Mesenchymal stem cell (in vitro differentiated cells and primary cell): ENCODE measurements at places on chromosomes 13 and 19.

- peak; percentile 66 for DNase-seq
Measured at GRCh38 chr19:17555929-17556813, 722 bp downstream of the COLGALT1 start.

DNA sequence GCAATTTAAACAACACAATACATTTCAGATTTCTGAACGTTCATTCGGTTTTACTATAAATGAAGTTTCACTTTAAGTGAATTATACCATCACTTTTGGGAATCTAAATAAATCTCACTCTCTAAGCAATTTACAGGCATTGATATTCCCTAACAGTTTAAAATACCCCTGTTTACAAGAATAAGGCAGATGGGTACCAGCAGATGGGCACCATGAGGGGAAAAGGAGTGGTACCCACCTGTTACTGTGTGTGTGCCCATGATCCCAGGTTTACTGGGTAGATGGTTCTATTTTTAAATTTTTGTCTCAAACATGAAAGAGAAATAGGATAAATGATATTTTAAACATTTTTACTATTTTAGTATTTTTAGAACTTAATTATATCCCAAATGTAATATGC lies 212.9 kb downstream of the PCDH9 start:
- DNase-seq, result no peak

DNA sequence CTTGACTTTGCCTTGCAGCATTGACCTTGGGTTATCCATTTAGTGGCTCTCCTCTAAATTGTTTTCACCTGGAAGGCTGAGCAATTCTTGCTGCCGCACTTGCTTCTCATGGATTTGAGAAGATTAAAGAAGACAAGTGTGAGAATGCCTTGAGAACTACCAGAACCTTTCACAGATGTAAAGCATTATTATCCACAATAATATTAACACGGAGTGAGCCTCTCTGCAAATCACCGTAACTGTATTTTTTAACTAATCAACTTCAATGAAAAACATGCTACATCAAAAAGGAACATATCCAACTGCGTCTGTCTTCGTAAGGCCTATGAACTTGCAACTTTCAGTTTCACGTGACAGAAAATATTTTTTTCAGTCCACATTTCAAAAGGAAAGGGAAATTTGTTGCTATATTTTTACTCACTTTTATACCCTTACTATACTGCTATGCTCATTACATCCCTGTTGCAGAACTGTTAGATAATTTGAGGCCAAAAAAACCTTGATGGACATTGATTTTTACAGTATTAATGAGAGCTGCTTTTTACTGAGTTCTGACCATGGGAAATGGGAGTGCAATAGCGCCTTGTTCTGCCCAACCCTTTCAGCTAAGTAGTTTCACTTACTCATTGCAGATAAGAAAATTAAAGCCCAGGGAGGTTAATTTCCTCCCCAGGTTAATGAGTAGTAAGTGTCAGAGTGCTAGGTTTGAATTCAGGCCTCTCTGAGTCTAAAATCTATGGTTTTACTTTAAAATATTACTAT lies 93.8 kb upstream of the RAP2A start:
- DNase-seq, result no peak

DNA sequence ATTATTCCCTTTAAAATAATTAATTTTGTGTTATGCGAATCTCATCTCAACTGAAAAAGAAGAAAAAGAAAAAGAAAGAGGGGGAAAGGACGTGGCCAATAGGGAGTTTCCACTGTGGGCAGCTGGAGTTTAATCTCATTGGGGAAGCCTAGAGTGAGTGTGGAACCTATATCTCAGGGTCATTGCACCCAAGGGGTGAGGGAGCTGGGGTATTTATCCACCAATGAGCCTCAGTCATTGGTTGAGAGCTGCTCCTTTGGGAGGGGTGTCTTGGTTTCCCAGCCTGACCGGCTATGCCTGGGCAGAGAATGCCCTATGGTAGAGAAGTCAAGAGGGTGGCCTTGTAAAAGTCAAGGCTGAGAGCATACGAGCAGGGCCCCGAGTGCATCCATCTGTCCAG lies 16.5 kb downstream of the CYP4F22 start:
- no peak for DNase-seq

GRCh38 chr19:28500982-28501630 lies 711.8 kb downstream of the UQCRFS1 start:
- DNase-seq, result no peak

DNA sequence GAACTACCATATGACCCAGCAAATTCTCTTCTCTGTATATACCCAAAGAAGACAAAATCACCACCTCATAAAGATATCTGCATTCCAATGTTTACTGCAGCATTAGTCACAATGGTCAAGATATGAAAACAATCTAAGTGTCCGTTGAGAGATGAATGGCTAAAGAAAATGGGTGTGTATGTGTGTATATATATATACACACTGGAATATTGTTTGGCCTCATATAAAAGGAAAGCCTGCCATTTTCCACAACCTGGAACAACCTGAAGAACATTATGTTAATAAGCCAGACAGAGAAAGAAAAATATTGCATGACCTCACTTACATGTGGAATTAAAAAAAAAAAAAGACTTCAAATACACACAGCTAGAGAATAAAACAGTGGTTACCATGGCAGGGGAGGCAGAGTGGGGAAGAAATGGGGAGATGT lies 29.5 kb upstream of the RBM26 start:
- peak; percentile 57 for DNase-seq

GRCh38 chr13:46571189-46571908 lies 18.4 kb downstream of the LRCH1 start:
- DNase-seq, result peak; percentile 71

DNA sequence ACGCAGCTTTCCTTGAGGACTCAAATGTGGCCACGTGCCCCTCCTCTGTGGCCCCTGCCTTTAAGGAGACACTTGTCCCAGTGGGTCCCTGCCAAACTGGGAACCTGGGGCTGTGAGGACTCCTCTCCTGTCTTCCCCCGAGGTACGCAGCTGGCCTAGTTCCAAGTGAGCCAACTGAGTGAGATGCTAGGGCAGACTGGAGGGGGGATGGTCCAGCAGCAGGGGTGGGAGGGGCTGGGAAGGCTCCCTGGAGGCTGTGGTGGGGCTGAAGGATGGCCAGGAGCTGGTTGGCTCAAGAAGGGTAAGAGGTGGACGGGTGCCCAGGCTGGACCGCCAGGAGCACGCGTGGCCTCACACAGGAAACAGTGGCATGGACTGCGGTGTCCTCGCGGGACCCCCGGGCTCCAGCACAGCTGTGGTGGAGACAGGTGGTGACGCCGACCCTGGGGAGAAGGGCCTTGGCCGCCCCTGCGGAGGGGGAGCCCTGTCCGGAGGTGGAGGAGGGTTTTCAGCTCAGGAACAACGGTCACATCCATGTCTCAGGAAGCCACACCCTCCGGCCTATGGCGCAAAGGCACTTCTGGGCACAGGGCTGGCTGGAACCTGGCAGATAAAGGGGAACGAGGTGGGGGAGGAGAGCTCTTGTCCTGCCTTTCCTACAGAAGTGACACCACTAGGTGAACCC lies 45.8 kb downstream of the MLLT1 start:
- no peak for DNase-seq

DNA sequence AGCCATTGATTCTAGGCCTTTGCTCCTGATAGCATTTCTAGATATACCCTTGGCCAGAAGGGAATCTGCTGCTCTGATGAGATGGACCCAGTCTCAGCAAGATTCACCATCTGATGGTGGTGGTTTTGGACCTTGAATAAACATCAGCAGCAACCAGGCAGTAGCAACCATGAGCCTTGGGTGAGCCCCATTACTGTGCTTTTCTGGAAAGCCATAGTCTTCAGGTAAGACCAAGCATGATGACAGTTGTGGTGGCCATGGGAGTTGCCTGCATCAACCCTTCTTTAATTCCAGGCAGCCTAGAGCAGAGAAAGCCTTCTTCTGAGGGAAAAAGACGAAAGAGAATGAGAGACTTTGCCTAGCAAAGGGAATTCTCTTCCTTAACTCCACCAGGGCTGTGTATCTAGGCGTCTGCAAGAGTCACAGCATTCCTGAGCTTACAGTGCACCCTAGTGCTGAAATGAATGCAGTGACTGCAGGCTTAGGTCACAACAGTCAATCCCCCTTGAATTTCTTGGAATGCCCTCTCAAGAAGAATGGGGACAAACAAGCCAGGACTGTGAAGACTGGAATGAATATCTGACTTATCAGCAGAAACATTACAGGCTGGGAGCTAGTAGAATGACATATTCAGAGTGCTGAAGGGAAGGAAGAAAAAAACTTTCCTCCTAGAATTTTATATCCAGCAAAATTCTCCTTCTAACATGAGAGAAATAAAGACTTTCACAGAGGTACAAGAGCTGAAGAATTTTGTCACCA lies 942.4 kb upstream of the PCDH20 start:
- DNase-seq, result peak; percentile 73

- no peak for DNase-seq
Measured at GRCh38 chr19:54337858-54338230, 1.1 kb downstream of the LILRA4 start.

DNA sequence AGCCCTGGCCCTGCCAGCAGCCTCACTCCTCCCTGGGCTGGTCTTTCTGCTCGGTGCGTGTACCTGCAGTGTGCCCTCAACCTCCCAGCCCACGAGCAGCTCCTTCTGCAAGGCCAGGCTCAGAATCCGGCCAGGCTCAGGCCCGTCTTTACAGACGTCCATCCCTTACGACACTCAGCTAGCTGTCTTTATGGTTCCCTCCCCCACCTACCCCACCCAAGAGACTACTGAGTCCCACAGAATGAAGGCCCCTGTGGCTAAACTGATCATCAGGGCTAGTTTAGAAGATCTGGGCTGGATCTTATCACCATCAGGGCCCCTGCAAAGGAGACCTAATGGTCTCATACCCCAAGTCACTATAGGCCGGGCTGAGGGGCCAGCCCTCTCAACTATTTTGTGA lies 10.7 kb downstream of the TMEM150B start:
- DNase-seq, result no peak

DNA sequence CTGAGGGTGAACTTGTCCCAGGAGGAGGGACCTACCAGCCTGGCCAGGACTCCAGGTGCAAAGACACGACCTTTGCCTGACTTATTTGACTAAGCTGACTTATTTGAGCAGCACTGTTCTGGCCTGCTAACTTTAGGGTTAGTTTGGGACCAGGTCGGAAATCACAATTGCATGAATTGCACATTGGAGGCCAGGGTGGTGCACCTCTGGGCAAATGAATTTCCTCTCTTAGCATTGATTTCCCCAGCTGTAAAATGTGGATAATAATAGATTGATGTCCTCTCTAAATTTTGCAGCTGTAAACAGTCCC lies 1.4 kb upstream of the BST2 start:
- no peak for DNase-seq

DNA sequence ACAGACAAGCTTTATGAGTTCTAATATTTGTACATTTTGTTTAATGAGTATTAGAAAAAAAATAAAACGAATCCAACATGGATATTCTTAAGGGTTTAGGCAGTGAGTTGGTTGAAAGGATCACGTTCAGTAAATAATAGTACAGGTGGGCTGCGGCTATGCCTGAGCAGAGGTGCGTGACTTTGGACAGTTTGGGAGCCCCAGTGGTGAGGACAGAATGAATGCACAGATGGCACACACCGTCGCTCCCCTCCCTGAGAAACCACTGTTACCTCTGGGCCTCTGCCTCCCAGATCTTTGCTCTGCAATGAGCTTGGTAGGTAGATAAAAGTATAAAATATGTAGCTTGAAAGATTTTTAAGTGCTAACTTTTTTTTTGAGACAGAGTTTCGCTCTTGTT lies 153.3 kb downstream of the SIPA1L3 start:
- DNase-seq, result no peak

DNA sequence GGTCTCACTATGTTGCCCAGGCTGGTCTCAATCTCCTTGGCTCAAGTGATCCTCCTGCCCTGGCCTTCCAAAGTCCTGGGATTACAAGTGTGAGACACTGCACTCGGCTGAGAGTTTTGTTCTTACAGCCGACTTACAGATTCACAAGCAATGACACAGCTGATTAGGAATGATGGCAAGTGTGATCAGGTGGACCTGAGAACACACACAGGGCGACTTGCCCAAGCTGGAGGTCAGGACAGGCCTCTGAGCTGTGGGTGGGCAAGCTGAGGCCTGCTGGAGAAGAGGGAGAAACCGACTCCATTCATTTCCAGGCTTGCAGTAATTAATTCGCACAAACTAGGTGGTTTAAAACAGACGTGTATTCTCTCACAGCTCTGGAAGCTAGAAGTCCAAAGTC lies 8.1 kb upstream of the ATG4D start:
- DNase-seq, result peak; percentile 37

DNA sequence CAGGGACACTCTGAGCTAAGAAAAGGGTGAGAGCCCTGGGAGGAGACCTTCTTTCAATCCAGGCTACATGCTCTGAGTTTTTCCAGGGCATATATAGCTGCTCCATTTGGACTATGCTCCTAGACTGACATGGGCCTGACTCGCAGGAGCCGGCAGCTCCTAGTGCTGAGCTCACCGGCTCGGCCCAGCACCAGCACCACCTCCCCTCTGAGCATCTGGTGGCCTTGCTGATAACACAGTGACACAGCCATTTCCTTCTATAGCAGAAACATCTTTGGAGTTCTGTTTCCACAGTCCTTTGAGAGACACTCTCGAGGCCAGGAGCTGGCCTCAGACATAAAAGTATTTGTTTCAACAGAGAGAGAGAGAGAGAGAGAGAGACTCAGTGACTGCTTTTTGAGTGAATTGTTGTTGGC lies 184.9 kb downstream of the TM9SF2 start:
- DNase-seq, result peak; percentile 9

GRCh38 chr13:27962982-27963381 lies 6.1 kb downstream of the CDX2 start:
- DNase-seq, result no peak

GRCh38 chr13:63864171-63864902 lies 2448.7 kb upstream of the PCDH20 start:
- no peak for DNase-seq
